ENCODE measurements at places on chromosomes 11 and 22. TPM values are rescaled to one million over a fixed set of nuclear protein-coding genes. Genes with fewer than 3 reads are reported as not detected.

Gene FOLR2
- 33.1 TPM for total RNA-seq

Gene RHBDD3
- total RNA-seq = 11.6 TPM

Gene ST3GAL4
- 45.1 TPM for total RNA-seq

Gene PKP3
- total RNA-seq = 0.32 TPM

Gene TXN2
- 127 TPM for total RNA-seq

Gene SPDYC
- not detected for total RNA-seq

Gene TEX54
- total RNA-seq = not detected

Gene CLDN5
- total RNA-seq = 29.9 TPM

GRCh38 chr22:45626198-45626651, 45.4 kb upstream of the ATXN10 start:
- no peak for DNase-seq

DNA sequence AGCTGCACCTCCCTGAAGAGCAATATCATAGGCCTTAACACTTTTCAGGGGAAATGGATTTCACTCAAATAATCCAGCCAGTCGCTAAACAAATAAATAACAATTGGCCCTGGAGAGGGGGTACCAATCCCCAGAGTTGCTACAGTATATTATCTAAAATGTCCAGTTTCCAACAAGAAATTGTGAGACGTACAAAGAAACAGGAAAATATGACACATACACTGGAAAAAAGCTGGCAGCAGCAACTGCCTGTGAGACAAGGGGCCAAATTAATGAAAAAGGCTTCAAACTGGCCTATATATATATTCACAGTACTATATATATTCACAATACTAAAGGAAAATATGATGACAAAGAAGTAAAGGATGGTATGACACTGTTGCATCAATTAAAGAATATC, 4.0 kb downstream of the NF2 start:
- no peak for DNase-seq

- peak; percentile 35 for DNase-seq
Measured at GRCh38 chr22:49655168-49655812, 172.4 kb downstream of the BRD1 start.

DNA sequence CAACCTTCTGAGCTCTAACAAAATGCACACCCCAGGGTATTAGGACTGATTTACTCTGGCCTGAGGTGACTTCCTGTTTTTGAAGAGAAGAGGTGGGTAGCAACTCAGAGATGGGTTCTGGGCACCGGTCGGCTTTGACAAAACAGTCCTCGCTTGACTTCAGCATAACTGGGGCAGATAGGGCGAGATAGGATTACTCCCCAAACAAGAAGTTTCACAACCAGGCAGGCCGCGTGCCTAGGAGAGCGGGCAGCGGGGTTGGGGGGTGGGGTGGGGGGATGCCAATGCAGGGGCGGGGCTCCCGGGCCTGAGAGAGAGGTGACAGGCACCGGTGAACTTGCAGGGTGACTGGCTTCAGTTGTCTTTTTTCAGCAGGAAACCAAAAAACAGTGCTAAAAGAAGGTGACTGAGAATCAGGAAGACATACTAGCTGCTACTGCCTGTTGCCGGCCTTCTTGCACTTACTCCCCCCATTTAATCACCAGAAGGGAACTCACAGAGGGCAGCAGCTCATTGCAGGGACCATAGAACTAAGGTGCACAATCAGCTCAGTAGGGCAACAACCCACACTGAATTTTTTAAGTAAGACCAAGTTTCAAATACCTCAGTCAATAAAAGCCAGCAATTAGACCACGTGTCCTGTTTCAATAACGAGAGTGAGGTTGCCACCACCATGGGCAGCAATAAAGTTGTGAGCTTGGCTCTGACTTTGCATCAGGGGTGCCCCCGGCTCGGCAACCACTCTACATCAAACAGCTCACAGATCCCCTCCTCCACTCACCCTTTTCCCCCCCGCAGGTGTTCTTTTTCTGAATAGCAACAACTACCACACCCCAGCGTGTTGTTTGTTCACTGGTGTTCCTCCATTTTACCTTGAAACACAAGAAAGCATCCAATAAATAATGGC, 37.2 kb upstream of the ETS1 start:
- no peak for DNase-seq

DNA sequence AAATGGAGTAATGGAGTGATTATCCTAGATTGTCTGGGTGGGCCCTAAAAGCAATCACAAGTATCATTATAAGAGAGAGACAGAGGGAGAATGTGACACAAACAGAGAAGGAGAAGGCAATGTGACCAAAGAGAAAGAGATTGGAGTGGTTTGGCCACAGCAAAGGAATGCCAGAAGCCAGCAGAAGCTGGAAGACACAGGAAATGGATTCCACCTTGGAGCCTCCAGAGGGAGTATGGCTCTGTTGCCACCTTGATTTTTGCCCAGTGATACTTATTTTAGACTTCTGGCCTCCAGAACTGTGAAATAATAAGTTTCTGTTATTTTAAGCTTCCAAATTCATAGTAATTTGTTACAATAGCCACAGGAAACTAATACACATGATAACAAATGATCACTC, 36.8 kb upstream of the OR5P2 start:
- DNase-seq = no peak

- DNase-seq = no peak
Measured at GRCh38 chr11:35491231-35491871, 34.1 kb downstream of the PAMR1 start.

DNA sequence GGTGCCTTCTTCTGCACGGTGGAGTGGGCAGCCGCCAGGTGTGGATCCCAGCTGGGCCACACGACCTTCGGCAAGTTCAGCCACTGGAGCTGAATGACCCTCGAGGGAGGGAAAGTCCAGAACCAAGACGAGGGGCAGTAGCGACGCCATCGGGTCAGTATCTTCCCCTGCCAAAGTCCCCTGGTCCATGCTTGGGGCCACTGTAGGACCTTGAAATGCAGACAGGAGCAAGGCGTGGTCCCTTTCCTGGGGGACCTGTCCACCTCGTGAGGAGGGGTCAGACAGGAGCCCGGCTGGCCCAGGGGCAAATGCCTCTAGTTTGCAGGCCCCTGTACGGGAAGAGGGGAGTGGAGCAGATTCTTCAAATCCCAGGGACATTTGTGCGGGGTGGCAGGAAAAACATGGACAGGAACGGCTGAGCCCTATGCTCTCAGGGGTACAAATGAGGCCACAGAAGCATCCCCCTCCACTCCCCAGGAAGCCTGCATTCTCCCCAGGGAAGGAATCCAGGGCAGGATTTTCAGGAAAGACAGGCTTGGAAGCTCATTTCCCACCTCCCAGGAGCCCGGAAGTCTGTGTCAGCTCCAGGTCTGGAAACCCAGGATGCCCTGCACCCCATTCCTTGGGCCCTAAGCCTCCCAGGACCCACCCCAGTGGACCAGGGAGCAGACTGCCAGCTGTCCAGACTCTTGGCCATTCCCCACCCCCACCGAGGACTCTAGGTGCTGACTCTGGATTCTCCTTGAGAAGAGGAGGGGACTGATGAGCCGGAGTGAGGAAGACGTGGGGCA, 6.6 kb downstream of the SHANK2 start:
- no peak for DNase-seq

DNA sequence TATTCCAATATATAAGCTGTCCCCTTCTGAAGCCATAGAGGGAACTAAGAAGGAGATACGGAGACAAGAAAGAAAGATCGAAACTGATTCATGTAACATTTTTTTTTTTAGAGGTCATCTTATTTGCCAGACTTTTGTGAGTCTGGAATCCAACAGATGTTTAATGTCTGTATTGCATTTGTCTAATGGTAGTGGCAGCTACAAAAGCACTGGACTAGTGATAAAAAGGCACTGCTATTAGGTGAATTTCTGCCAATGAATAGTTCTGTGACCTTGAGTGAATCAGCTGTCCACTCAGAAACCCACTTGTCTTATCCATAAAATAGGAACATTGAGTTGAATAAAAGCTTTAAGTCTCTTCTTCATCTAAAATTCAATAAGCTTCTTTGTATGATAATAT, 25.8 kb upstream of the LUZP2 start:
- DNase-seq = no peak

DNA sequence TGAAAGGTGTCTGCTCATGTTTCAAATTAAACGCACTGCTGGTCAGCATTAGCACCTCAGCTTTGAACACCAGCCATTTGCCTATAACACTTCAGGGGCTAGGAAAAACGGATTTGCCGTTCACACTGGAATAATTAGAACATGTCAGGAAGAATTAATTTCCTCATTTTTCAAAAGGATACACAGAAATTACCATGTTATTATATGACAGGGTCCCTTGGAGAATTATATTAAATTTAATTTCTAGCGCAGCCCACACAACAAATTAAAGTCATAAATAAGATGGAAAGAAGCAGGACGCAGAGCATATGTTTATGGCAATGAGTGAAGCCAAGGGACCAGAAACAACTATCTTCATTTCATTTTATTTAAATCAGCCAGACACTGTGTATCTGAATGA, 83.8 kb upstream of the SOX6 start:
- no peak for DNase-seq
